T-helper 2 cell (primary cell): ENCODE measurements at places on chromosomes 7 and 10.

GRCh38 chr10:42454313-42454712 lies 184.1 kb downstream of the ZNF33B start:
- no peak for DNase-seq

DNA sequence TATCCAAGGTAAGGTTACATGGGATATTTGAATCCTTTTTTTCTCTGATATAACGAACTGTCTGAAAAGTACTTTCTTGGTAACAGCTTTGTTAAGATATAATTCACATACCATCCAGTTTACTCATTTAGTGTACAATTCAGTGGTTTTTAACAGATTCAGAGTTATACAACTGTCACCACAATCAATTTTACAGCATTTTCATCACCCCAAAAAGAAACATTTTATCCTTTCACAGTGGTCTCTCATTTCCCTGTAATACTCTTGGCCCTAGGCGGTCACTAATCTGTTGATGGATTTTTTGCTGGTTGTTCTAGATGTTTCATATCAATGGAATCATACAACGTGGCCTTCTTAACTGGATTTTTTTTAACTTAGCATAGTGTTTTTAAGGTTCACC lies 91.6 kb downstream of the GLCCI1 start:
- no peak for DNase-seq

DNA sequence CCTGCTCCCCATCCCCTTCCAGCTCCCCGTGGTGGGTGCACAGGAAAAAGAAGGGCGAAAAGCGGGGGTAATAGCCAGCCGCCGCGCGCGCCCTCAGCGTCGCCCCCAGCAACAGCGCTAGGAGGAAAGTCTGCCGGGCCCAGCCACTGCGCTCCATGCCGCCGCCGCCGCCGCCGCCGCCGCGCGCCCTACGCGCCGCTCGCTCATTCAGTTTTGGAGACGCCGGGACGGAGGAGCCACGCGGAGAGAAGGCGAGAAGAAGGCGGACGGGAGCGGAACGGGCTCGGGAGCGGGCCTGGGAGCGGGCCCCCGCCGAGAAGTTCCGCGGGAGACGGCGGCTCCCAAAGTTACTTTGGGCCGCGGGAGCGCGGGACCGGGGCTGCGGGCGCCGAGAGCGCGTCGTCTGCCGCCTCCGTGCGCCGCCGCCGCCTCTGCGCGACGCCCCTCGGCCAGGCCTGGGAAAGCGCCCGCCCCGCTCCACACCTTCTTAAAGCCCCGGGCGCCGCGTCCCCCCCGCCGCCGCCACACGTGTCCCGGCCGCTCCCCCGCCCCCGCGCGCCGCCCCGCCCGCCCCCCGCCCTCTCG lies at the start of gene RELN:
TSS of gene RELN (minus strand) at position 459 of the 585 bp plus-strand sequence. CDS start at position 157, 302 bp downstream.
- DNase-seq = no peak

DNA sequence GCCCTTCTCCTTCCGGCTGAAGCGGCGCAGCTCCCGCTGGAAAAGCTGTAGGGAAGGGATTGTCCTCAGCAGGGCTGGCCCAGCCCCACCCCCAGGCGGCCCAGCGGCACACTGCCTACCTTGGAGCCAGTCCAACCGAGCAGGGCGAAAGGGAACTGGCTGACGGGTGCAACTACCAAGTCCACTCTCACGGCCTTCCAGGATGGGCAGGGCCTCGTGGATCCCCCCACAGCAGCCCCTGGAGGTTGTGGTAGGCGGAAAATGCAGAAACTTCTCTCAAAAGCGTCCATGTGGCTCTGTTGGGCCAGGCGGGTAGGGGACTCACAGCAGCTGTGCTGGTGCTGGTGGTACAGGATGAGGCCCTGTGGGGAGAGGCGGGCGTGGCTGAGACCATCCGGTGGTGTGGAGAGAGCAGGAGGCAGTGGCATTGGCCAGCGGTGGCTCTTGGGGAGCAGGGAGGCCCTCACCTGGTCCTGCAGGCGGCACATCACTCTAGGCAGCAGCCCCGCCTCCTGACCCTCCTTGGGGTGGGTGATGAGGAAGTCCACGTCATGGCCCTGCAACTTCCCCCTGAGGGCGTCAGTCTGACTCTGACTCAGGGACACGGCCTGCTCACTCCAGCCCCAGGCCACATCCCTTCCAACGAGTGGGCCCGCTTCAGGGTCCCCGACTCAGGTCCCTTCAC lies 8.4 kb upstream of the PGAM2 start:
- DNase-seq = no peak

DNA sequence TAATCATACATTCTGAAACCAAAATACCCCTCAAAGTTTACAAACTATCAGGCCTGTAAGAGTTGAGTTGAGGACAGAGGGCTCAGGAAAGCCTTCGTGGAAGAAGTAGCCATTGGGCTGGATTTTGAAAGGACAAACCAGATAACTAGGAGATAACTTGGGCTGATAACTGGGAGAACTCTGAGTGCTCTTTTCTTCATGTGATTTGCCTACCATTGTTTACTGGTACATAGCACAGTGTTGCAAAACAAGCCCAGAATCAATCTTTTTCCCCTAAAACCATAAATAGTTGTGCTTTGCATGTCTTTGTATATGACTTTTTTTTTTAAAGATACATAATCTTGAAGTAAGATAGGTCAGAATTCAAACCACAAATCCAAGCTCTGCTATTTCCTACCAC lies 106.7 kb upstream of the ITGB1 start:
- DNase-seq = no peak

DNA sequence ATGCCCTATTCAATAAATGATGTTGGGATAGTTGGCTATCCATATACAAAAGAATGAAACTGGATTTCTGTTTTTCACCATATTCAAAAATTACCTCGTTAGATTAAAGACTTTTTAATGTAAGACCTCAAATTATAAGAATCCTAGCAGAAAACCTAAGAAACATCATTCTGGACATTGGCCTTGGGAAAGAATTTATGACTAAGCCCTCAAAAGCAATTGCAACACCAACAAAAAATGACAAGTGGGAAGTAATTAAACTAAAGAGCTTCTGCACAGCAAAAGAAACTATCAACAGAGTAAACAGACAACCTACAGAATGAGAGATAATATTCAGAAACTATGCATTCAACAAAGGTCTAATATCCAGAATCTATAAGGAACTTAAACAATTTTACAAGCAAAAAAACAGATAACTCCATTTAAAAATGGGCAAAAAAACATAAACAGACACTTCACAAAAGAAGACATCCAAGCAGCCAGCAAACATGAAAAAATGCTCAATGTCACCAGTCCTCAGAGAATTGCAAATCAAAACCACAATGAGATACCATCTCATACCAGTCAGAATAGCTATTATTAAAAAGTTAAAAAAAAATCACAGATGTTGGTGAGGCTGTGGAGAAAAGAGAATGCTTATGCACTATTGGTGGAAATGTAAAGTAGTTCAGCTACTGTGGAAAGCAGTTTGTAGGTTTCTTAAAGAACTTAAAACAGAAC lies 309.8 kb downstream of the AHR start:
- no peak for DNase-seq

DNA sequence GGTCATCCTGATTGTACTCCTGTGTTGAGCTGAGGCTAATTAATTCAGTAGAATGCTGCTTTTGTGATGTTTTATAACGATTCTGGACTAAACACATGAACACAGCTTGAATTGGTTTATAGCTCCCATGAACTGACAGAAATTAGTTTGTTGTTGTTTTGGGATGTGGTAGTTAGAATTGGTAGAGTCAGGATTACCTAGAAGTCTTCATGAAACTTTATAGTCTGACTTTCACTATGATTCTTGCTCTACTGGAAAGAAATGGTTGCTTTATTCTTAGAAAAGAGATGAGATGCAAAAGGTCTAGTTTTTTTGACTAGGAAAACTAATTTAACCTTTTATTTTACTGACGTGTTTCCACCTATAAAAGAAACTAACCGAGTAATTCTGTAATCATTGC lies 23.4 kb upstream of the TRUB1 start:
- no peak for DNase-seq

GRCh38 chr10:56091872-56092271 lies 269.2 kb downstream of the ZWINT start:
- no peak for DNase-seq

GRCh38 chr10:7486528-7486927 lies 75.7 kb upstream of the SFMBT2 start:
- DNase-seq = no peak

DNA sequence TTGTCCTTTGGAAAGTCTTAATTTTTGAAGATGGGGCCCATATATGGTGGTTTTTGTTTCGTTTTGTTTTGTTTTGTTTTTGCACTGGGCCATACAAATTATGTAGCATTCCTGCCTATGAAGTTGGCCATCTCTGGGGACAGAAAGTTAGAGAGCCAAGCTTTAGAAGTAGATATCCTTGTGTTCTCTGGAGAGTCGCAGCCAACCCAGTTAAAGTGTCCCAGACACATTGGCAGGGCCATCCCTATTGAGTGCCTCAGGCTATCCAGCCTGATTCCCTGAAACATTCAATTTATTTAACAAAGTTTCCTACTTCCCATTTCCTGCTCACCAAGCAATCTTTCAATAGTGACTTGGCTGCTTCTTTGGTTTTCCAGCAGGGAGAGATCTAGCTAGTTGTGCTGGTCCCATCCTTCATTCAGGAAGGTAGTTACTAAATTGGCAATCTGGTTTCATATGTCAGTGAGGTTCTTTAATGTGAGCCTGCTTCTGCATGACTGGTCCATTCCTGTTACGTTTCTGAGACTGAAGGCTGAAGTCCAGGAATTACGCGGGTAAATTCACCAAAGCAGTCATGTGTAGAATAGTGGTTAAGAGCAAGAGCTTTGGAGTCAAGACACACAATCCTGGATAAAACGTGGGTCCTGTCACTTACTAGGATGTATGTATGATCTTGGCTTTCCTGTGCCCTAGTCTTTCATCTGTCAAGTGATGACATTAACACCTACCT lies 49.3 kb upstream of the HBP1 start:
- no peak for DNase-seq

DNA sequence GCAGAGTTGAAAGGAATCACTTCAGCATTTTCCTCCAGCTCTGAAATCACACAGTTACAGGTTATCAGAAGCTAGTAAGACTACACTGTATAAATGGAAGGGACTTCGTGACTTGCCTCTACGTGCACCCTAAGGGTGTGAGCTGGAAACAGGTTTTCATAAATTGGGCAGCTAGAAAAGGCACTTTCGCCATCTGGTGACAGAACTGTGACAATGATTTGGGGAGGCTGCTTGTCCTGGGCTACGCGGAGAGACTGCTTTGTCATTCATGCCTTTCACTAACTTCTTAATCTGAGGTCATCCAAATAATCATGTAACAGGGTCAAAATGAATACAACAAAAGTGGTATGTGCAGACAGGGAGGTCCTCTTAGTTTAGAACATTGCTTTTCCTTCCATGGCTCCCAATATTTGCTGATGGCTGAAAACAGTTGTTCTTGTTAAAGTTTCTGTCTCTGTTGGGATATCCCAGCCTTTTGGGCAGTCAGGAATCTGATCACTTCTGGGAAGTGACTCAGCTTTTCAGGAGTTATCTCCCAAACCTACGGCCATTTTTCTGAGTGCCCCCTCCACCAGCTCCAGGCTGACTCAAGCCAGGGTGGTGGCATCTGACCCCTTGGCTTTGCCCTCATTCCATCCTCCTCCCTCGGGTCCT lies 17.8 kb downstream of the VWC2 start:
- no peak for DNase-seq

- no peak for DNase-seq
These were observed 46.8 kb downstream of the NPVF start for GRCh38 chr7:25181532-25181931.

- DNase-seq = no peak
These were observed 266.5 kb downstream of the IPMK start for GRCh38 chr10:58001159-58001558.

DNA sequence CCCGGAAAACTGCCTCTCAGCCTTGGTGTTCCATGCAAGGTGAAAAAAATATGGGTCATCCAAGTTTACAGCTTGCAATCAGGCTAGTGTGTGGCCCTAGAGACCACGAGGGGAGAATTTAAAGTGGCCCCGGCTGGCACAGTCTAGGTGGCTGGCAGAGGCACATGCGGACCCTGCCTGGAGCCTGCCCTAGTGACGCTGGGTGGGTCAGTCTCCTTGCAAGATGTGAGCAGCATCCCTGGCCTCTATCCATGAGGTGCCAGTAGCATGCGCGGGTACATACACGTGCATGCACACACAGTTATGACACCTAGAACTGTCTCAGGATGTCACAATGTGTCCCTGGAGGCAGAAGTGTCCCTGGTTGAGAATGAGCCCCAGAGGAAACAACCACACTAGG lies 22.4 kb upstream of the ZNF716 start:
- DNase-seq = no peak
